ENCODE measurements at places on chromosomes 1 and 21.

DNA sequence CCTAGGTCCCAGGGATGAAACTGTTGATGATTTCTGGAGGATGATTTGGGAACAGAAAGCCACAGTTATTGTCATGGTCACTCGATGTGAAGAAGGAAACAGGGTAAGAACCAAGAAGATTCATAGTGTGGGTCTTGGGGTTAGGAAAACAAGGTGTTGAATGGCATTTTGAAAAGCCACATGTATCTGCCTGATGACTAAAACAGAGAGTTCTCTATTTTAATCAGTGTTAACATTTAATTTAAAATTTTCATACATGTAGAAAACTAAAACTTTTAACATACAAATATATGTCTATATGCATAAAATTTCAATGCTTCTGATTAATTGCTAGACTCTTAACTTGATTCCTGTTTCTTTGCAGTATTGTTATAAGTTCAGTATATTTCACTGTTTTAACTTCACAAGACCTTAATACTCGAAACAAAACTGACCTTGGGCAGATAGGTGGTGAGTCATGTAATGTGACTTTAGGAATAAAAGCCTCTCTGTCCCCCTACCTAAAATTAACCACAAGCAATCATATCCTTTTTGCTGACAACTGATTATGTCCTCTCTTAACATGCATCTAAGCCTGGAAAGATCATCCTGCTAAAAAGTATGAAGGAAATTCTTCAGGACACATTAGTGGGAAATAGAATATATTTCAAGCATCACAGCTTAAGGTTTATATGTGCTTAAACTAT lies 95.6 kb downstream of the PTPRC start:
- DNase-seq = no peak

DNA sequence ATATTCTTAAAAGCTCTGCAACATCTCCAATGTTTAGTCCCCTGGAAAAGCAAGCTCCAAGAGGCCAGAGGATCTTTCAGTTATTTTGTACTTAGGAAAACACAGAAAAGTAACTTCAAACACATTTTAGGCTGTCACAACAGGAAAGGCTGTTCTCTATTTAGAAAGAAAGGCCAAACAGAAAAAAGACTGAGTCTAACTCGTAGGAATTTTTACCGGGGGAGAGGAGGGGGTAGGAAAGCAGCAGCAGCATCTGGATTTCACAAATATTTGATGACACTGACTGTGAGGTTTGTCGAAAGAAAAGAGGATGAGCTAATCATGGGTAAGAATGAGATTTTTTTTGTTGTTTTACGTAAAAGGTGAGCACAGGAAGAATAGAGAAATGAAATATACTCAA lies 107.1 kb downstream of the EIF4G3 start:
- DNase-seq = no peak

DNA sequence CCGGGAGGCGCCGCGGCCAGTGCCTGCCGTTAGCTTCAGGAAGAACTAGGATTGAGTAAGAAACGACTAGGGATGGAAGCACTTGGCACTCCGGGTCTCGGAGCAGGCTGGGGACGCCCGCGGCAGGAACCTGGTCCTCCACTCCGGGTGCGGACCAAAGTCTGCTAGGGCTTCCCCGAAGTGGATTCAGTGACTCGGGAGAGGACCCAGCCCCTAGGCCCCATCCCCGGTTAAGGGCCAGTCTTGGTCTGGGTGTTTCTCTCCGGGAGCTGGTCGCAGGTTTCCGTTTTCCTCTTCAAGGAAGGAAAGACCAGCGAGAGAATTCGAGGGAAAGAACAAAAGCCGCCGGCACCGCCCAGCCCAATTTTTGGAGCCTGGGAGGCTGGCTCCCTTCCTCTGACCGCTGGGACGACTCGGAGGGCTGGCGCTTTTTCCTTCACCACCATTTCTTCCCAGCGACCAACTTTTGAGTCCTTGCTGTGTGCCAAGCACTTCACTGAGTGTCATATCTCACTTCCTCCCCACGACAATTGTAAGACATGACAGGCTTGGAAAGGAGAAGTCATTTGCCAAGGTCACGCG lies 16.8 kb upstream of the STMN1 start:
- DNase-seq = no peak

DNA sequence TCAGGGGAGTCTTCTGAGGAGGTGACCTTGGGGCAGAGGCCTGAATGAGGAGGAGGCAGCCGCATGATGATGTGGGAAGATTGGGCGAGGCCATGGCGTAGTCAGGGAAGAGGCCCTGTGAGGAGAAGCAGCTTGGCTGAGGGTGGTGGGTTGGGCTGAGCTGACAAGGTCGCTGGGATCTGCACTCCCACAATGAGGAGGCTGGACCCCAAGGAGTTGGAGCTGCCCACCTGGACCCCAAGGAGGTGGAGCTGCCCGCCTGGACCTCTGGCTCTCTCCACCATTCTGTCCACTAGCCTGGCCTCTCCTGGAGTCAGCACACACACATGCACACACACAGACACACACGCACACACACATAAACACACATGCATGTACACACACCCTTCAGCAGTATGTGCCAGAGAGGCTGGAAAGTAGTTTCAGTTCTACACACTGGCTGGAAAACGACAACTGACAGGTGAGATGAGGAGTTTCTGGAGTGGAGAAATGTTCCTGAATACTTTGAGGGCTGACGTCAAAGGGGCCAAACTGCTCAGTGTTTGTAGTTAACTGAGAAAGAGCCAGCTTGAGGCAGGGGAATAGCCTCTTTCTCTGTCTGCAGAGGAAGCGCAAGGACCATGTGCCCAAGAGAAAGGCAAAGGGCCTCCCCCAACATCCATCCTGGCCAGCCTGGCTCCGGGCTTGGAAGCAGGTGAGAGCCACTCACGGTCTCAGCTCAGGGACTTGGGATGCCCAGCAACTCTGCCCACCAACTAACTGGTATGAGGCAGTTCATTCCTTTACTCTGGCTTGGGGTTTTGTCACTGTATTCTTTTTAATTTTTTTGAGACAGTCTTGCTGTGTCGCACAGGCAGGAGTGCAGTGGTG lies 7.1 kb downstream of the SMPDL3B start:
- DNase-seq = no peak

GRCh38 chr1:219324629-219325367 lies 151.1 kb downstream of the LYPLAL1 start:
- DNase-seq = no peak

GRCh38 chr21:21714426-21714825 lies 716.2 kb downstream of the NCAM2 start:
- no peak for DNase-seq

GRCh38 chr1:156104065-156104810 lies 10.3 kb upstream of the LMNA start:
- no peak for DNase-seq

DNA sequence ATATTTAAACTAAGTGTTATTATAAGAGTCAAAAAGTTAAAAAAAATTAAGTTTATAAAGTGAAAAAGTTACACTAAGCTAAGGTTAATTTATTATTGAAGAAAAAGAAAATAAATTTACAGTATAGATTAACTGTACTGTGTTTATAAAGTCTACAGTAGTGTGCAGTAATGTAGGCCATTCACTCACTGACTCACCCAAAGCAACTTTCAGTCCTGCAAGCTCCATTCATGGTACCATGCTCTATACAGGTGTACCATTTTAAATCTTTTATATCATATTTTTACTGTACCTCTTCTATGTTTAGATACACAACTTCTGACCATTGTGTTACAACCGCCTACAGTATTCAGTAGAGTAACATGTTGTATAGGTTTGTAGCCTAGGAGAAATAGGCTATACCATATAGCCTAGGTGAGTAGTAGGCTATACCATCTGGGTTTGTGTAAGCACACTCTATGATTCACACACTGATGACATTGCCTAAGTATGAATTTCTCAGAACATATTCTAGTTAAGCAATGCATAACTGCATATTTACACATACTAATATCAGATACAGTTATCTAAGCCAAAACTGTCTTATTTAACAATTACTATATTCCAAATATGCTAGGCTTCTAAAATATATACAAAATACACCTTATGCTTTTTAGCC lies 80.6 kb upstream of the GFI1 start:
- DNase-seq = no peak

DNA sequence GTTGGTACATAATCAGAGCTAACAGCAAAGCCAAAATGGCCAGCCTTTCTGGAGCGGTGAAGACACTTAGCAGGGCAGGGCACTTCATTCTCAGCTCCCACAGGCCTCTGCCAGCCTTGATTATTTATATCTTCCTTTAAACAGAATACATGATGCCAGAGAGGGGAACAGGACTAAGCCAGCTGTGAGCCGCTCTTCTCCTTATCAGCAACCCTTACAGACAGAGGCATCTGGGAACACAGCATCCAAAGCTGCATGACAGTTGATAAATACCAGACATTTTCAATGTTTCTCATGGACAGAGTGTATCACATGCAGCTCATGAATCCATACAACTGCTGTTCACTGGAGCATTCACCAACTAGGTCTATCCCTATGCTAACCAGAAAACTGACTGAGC lies 29.1 kb downstream of the DNAJC11 start:
- no peak for DNase-seq

DNA sequence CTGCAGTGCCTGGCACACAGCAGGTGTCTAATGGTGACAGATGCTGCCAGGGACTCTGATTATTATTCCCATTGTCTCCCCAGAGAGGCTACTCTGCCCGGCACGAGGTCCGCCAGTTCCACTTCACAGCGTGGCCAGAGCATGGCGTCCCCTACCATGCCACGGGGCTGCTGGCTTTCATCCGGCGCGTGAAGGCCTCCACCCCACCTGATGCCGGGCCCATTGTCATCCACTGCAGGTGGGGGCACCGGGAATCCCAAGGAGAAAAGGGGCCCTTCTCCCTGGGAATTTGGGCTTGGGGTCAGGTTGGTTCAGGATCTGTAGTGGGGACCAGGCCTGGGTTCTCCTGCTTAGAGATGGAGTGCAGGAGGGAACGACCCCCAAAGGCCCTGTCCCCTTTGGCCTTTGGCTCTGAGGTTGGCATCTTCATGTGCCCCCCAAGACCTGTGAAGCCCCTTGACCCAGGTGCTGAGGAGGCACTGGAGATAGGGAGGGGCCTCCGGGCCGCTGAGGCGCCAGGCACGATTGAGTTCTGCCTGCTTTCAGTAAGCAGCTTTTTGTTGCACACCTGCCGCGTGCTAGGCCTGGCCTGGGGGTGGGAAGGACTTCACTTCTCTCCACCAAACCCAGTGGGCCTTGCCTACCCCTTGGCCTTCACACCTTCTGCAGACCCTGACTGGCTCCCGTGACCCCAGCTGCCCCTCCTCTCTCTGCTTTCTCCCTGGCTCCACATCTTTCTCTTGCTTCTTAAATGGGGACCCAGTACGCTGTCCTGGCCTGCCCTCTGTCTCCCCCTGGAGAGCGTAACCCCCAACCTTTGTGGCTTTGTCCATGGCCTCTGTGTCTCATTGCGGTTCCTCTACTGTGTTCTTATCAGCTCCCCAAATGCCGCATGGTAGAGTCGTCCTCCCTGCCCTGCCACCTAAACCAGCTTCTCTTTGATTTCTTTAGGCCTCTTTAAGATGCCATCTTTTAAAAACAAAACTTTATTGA lies 76.4 kb downstream of the PTPRU start:
- no peak for DNase-seq

GRCh38 chr1:8055973-8056372 lies 29.9 kb upstream of the ERRFI1 start:
- DNase-seq = no peak

DNA sequence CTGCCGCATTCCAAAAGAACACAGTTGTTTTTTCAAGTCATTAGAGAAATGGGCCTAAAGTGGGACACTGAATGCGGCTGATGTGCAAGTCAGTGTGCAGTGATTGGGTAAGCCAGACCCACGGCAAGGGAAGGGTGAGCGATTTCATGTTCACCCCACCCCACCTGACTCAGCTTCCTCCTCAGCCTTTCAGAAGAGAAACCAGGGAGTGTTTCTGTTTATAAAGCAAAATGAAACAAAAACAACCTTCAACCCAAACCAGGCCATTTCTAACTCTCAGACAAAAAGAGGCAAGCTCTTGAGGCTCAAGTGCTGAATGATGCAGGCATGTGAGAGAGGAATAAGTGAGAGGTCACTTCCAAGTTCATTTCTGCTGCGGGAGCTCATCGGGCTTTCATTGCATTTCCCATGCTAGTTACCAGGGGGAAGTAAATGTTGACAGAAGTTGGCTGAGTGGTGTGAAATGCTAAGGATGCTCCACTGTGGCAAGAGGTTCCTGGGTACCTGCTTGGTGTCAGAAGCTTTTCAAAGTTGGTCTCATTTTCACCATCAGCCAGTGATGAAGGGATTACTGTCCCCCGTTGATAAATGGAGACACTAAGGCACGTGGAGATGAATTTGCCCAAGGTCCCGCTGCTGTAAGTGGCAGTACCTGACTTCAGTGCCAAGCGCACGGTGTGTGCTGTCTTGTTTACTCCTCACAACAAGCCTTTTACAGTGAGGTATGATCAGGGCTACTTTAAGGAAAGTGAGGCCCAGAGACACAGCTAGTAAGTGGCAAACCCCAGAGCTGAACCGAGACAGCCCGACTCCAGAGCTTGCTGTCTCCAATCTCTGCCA lies 29.1 kb downstream of the STPG1 start:
- no peak for DNase-seq

- DNase-seq = no peak
Observed at GRCh38 chr1:233375653-233376052, 48.1 kb downstream of the MAP3K21 start.

DNA sequence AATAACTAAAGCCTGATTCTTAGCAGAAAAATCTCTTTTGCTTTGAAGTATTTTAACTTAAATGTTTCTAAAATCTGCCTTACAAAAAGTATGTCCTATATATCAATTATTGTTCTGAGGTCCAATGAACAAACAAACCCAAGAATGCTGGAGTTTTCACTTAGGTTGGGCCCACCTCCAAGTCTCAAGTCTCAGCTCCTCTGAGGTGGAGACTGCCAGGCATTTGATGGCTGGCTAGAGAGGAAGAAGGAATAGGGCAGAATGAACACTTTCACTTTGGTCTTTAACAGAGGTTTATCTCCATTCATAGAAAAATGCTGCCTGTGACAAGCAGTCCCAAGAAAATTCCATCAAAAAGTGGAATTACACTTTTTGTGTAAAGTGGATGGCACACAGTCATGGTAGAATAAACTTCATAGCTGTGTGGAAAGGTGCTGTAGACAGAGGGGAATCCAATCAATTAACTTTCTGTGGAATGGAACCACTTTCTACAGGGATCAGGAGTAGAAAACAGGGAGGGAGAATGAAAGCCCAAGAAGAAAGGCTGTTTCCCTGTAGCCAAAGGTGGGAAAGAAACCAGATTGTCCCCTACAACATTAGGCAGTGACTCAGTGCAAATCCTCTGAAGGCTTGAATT lies 349.4 kb upstream of the RUNX1 start:
- DNase-seq = no peak

GRCh38 chr1:99727575-99728185 lies 38.8 kb downstream of the FRRS1 start:
- no peak for DNase-seq

DNA sequence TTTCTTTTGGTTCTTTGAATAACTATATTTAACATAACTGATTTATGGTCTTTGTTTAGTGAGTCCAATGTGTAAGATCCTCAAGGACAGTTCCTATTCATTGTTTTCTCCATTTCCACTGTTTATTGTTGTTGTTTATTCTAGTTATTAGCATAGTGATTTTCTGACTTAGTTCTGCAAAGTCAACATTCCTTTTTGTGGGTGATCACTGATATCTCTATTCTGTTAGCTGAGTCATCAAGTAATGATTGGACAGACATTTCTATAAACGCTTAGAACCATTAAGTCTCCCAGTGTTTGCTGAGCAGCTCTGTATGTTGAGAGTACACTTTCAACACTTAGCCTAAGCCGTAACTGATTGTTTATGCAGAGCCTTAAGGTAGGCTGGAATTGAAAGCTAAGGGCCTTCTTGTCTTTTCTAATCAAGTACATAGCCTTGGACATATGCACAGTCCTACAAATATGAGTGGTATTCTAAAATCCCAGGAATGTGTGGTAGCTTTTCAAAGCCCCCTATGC lies 87.1 kb downstream of the SLC5A9 start:
- no peak for DNase-seq

- DNase-seq = no peak
Observed at GRCh38 chr1:115654125-115654524, 12.4 kb downstream of the VANGL1 start.
